ENCODE measurements at places on chromosomes 6 and 20. TPM values are rescaled to one million over a fixed set of nuclear protein-coding genes. Genes with fewer than 3 reads are reported as not detected.

DNA sequence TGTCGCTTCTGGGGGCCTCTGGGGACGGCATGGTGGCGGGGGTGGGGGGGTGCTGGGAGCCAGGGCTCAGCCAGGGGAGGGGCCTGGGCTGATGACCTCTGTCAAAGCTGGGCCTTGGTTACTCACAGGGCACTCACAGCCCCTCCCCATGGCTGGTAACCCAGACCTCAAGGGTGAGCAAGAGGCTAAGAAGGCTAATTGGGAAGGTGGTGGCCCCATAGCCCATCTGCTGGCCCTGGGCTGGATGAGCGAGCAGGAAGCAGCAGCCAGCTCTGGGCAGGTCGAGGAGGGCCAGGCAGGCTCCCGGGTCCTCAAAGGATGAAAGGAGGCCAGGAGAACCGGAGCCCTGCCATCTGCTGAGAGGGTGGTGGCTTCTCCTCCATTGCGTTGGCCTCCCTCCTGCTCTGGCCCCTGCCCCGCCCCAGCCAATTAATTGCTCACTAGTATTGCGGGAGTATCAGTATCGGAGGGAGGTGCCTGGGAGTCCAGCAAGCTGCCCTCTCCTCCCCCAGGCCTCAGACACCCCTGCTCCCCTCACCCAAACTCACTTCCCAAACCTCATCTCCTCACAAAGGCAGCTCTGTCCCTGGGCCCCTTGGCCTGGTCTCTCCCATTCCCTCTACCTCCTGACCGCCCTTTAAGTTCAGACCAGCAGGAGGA is 1.0 kb upstream of the CDSN start:
- no peak overlapping the region for H3K27ac ChIP-seq
- DNase-seq, result no peak
- no peak overlapping the region for H3K4me3 ChIP-seq
- peaks cover 6% of the 10 kb centered on the region for H3K27me3 ChIP-seq

DNA sequence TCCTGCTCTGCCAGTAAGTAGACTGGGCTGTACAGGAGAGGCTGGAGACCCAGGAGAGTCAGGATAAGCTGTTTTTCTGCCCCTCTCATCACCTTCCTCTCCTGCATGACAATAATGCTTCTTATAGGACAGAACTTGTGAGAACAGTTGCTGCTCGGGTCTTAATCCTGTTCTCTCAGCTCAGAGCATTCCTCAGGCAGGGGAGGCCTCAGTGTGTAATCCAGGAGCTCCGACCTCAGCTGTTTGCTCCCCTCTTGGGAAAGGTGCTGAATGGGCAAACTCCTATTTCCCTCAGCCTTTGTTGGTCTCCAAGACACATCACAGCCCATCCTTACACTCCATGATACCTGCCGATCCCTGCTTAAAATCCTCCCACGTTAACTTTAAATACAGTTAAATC is 134.9 kb upstream of the LRFN2 start:
- H3K36me3 ChIP-seq, result no peaks in the 10 kb centered on the region
- H3K4me1 ChIP-seq, result peaks cover 56% of the 10 kb centered on the region

ABHD16B gene
- total RNA-seq, result not detected

UBE2C gene
- 22.9 TPM for total RNA-seq

DNA sequence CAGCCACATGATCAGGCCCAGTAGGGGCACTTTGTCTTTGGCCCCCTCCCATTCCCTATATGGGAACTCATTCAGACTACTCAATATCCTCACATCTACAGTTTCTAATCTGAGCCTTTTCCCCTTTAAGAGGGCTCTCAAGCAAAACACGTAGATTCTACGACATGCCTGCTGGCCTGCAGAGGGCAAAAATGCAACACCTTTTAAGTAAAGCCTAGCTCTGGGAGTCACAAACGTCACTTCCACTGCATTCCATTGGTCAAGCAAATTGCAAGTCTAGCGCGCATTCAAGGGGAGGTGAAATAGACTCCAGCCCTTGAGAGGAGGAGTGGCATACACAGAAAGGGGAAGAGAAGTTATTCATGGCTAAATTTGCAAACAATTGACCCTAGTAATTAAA is 70.6 kb downstream of the CDC40 start:
- H3K4me1 ChIP-seq, result no peaks in the 10 kb centered on the region
- H3K27me3 ChIP-seq, result peaks cover 1% of the 10 kb centered on the region
- no peak overlapping the region for H3K4me3 ChIP-seq
- H3K27ac ChIP-seq, result no peak overlapping the region
- DNase-seq, result no peak

DNA sequence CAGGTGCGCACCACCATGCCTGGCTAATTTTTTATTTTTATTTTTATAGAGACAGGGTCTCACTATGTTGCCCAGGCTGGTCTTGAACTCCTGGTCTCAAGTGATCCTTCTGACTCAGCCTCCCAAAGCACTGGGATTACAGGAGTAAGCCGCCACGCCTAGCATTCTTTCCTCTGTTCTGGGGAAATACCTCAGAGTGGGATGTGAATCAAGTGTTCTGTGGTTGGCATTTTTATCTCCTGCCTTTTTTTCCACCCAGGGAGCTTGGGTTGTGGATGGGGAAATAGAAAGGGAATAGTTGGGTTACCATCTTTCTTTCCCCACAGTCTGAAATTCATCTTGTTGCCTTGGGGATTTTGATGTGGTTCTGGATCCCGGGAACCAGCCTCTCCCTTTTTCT is 24.1 kb downstream of the TFAP2C start:
- no peak overlapping the region for H3K4me3 ChIP-seq
- no peak overlapping the region for H3K27ac ChIP-seq
- no peaks in the 10 kb centered on the region for H3K36me3 ChIP-seq
- no peak for DNase-seq
- no peaks in the 10 kb centered on the region for H3K4me1 ChIP-seq

GRCh38 chr20:1906361-1907051 is 11.3 kb downstream of the SIRPA start:
- peaks cover 7% of the 10 kb centered on the region for H3K27me3 ChIP-seq
- H3K4me3 ChIP-seq, result peak overlapping the region; percentile 19
- no peak for DNase-seq
- peaks cover 48% of the 10 kb centered on the region for H3K4me1 ChIP-seq

DNA sequence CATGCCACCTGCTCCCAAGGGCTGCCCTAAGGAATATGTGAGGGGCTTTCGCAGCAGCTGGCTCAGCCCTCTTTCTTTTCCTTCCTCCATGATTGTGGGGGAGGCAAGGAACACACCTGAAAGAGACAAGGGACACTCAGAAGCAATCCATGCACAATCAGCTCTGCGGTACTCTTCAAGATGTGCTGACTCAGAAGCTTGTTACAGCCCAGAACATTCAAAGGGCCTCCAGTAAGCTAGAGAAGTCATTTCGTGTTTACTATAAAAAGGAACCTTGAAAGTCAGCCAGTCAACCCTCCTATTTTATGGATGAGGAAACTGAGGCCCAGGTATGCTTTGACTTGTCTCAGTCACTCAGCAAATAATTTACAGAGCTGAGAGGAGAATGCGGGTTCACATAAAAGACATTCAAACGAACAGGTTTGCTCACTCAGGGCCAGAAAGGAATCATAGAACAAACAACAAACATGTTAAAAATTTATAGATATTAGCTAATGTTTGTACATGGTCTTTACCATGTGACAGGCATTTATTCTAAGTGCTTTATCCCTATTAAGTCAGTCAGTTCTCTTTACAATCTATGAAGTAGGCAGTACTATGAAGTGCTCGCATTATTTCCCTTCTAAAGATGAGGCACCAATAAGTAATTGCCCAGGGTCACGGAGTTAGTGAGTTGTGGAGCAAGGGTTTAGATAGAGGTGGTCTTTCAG is 37.7 kb upstream of the SLC22A23 start:
- peaks cover 4% of the 10 kb centered on the region for H3K36me3 ChIP-seq
- no peaks in the 10 kb centered on the region for H3K4me1 ChIP-seq
- H3K4me3 ChIP-seq, result no peak overlapping the region

DNA sequence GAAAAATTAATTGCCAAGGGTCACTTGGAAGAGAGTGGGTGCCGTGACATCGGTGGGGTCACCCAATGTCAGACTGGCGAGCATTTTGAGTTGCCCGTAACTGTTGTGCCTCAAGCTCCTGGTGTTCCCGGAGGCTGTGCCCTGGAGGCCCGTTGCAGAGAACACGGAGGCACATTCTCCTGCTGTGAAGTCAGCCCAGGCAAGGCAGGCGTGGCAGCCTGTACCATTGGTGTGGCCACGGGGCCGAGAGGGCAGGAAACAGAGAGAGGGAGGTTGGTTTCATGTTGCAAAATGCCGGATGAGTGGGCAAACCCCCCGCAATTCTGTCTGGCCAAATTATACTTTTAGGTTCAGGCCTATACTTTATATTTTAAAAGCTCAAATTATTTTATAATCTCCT is 81.2 kb downstream of the THBS2 start:
- DNase-seq, result no peak
- H3K36me3 ChIP-seq, result no peaks in the 10 kb centered on the region
- no peak overlapping the region for H3K4me3 ChIP-seq
- H3K27ac ChIP-seq, result no peak overlapping the region
- H3K4me1 ChIP-seq, result no peaks in the 10 kb centered on the region
